ENCODE measurements at places on chromosomes 3 and 15.

DNA sequence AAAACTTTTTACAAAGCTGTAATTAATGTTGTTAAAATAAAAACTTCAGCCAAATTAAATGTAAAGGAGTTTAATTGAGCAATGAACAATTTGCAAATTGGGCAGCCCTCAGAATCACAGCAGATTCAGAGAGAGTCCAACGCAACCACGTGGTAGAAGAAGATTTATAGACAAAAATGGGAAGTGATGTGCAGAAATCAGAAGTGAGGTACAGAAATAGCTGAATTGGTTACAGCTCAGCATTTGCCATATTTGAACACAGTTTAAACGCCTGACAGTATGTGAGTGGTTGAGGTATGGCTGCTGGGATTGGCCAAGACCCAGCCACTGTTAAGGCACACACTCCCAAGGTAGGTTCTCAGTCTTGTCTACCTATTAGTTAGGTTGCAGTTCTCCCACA is 14.4 kb upstream of the PLA2G4D start:
- no peak for DNase-seq

- no peak for DNase-seq
Observed at GRCh38 chr3:97901313-97902248, 70.7 kb downstream of the RIOX2 start.

GRCh38 chr3:12399226-12399625 is 85.1 kb upstream of the TSEN2 start:
- DNase-seq = no peak

DNA sequence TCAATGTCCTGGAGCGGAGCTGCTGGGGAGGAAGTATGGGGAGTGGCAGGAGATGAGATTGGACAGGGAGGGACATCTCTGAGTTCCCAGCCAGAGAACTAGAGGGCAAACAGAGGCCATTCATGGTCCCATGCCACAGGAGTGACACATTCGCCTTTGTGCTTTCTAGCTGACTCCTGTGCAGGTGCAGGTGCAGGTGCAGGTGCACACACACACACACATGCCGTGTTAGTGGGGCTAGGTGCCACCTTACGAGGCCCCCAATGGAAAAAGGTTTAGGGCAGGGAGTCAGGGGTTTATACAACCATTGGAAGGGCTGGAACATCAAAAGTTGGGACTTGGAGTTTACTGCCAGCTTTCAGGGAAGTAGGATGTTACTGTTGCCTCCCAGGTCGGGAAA is 52.0 kb downstream of the TPRA1 start:
- DNase-seq = no peak

GRCh38 chr3:54731732-54732445 is 196.0 kb downstream of the LRTM1 start:
- no peak for DNase-seq

GRCh38 chr3:98563661-98564281 is 29.6 kb downstream of the CPOX start:
- no peak for DNase-seq
